ENCODE measurements at places on chromosomes 4 and X.

GRCh38 chr4:73662709-73663546 is 42.7 kb upstream of the RASSF6 start:
- no peak for DNase-seq

DNA sequence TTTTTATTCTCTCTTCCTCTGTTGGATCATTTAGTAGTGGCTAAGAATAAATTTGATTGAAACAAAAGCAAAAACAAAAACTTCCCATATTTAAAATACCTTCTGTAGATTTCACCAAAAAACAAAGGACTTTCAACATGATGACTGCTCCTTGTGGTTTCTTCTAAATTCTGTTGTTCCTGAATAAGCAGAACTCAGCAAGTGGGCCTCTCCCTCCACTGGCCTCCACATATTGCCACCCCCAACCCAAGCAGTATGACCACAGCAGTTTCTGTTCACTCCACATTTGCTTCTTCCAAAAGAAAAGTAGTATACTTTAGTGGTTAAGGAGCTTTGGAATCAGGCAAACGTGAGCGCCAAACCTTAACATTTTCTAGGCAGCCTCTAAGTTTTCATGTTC is 114.7 kb downstream of the COX18 start:
- no peak for DNase-seq

DNA sequence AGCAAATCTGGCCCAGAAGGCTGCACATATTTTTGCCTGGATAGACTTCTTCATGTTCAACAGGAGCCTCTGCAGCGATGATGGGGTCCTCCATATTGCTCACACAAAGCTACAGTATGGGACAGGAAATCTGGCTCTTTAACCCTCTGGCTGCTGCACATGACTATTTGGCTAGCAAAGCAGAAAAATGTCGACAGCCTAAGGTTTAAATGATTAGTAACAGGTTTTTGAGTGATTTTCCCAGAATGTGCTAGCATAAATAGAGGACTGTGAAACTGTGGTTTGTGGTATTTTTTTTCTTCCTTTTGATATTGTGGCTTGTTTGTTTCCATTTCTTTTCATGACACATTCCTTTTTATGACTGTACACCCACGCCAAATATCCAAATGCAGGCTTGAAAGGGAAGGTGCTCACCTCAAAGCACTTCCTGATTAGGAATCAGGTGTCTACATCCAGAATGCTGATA is 120.2 kb upstream of the GK2 start:
- no peak for DNase-seq

GRCh38 chr4:93351846-93352245 is 476.7 kb upstream of the ATOH1 start:
- no peak for DNase-seq

GRCh38 chrX:108704839-108705238 is 31.5 kb downstream of the IRS4 start:
- DNase-seq = no peak

Data from stimulated activated CD4-positive, alpha-beta T cell treated with anti-CD3 and anti-CD28 coated beads, Interleukin-12 subunit alpha, Interleukin-12 subunit beta, amount 100 ng/mL, for 24 hours (primary cell).